Right lobe of liver (tissue), 6 donors: ENCODE measurements at places on chromosomes 5 and 9.

DNA sequence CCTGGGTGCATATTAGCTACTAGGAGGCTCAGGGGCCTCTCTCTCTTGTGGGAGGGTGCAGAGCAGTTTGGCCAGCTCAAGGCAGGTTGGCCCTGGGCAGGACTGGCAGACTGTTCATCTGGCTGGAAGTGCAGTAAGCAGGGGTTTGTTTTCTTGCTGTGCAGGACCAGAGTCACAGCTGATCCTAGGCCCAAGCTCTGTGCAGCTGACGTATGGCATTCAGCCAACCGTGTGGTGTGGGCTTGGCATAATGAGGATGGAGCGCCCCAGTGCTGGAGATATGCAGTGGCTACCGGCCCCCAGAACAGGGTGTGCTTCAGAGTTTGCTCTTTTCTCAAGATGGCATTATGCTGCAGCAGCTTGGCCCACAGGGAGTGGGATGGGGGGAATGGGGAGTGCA is 31.0 kb upstream of the PHF24 start:
- no peaks in the 10 kb centered on the region for H3K36me3 ChIP-seq
- no peak overlapping the region for H3K4me3 ChIP-seq
- H3K27me3 ChIP-seq, result no peaks in the 10 kb centered on the region
- no peak for DNase-seq
- H3K27ac ChIP-seq, result no peak overlapping the region

- no peaks in the 10 kb centered on the region for H3K27me3 ChIP-seq
- H3K4me1 ChIP-seq, result no peaks in the 10 kb centered on the region
- H3K4me3 ChIP-seq, result no peak overlapping the region
- peak overlapping the region; percentile 6 for H3K27ac ChIP-seq
Observed at GRCh38 chr9:112074250-112075008, 100.7 kb downstream of the SUSD1 start.

DNA sequence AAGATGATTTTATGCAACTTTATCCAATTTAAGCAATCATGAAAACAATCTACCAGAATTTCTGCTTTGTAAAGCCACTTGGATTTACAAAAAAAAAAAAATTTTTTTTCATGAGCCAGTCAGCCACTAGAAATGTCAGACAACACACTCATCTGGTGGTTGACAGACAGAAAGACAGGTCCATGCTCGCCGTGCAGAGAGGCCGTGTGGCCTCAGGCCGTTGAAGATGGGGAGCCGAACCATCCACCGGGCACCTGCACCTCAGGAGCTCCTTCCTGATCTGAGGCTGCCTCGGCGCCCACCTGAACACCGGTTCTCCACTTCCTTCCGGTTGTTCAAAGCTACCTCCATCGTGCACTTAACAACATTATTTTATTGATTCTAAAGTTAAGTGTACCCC is 138.0 kb upstream of the IRX4 start:
- no peak for DNase-seq
- H3K27me3 ChIP-seq, result peaks cover 3% of the 10 kb centered on the region
- H3K4me1 ChIP-seq, result no peaks in the 10 kb centered on the region

DNA sequence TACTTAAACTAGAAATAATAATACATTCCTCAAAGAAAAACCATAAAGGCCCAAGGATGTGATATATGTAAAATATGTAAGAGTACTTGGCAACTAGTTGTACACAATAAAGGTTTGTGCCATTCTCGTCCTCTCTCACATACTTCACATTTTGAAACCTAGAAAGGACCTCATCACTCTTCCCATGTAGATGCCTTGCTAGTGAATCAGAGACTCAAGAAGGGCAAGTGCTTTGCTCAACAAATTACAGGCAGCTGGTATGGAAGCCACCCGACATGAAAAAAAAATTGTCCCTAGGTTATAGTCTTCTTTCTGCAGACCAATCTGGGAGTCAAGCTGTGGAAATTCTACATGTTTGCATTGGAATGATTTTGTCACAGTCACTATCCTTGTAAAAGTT is 31.7 kb downstream of the ADRB2 start:
- H3K4me3 ChIP-seq, result no peak overlapping the region
- no peaks in the 10 kb centered on the region for H3K4me1 ChIP-seq
- no peaks in the 10 kb centered on the region for H3K36me3 ChIP-seq
- no peaks in the 10 kb centered on the region for H3K27me3 ChIP-seq

DNA sequence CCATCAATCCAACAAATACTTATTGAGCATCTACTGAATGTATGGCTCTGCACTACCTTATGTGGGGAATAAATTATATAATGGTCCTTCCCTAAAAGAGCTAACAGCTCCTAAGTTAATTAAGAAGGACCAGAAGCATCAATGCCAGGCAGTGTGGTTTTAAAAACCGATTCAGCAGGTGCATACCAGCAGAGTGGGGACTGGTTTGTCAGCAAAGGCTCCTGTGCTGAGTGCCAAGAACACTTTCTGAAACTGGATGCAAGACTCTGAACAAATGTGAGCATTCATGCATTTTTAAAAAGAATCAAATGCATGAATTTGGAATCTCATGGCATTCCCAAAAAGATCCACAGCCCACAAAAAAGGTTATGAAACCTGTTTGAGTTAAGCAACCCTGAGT is 142.2 kb downstream of the AUH start:
- no peak for DNase-seq
- no peaks in the 10 kb centered on the region for H3K4me1 ChIP-seq
- H3K27ac ChIP-seq, result no peak overlapping the region
- H3K4me3 ChIP-seq, result no peak overlapping the region
